Upper lobe of right lung (tissue), 1 donor: ENCODE measurements at places on chromosomes 11 and 22. TPM values are rescaled to one million over a fixed set of nuclear protein-coding genes. Genes with fewer than 3 reads are reported as not detected.
A peak's percentile ranks its signal among the peaks of the same experiment; 100 is the strongest.

GRCh38 chr22:27596133-27596870 lies 205.3 kb downstream of the MN1 start:
- DNase-seq, result no peak

The OR51B2 gene
- not detected for total RNA-seq

The C22orf15 gene
- not detected for total RNA-seq

The KRTAP5-1 gene
- total RNA-seq, result not detected

DNA sequence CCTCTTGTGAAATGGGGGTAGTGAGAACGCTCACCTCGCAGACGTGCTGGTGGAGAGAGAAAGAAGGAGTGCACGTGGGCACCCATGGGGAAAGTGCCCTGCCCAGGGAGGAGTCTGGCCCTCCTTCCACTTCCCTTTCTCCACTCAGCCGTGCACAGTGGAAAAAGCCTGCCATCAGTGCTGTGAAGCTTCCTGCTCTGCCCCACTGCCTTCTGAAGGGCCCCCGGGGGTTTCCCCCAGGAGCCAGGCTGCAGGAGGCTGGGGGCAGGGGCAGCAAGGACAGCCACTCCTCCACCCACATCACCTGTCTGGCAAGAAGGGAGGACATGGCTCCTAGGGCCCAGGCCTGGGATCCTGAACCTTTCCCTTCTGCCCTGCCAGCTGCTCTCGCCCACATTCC lies 7.6 kb downstream of the TP53I11 start:
- DNase-seq, result peak; percentile 71

- no peak for DNase-seq
These were observed 184.9 kb downstream of the SNX19 start for GRCh38 chr11:130731401-130731800.

DNA sequence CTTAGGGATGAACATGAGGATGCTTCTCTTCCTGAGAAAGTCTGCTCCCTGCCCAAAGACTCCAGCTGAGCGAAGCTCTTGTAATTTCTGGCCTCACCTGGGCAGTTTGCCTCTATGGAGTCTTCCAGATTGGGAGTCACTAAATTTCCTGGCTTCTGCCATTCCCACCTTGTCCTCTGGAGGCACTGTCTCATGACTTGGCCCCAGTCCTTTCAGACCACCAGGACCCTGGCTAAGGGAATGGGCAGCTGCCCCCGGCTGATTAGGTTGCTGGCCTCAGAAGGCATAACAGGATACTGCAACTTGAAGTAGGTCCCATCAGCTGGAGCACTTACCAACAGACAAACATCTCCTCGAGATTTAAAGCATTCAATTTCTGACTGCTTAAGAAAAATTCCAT lies 128.1 kb upstream of the SPON1 start:
- DNase-seq, result no peak
